ENCODE measurements at places on chromosomes 7 and 10. TPM values are rescaled to one million over a fixed set of nuclear protein-coding genes. Genes with fewer than 3 reads are reported as not detected.

SUFU gene
- total RNA-seq = 2.5 TPM

KLHDC10 gene
- total RNA-seq = 27.4 TPM

ADIRF gene
- total RNA-seq = 69.4 TPM

NOM1 gene
- total RNA-seq = 14.4 TPM

IL6 gene
- 69.4 TPM for total RNA-seq

PLCE1 gene
- total RNA-seq = 1.2 TPM

BTBD16 gene
- under 0.01 TPM for total RNA-seq

CLRN3 gene
- not detected for total RNA-seq

CALML3 gene
- not detected for total RNA-seq

STRIP2 gene
- 5.2 TPM for total RNA-seq

CYP3A4 gene
- not detected for total RNA-seq

PDLIM1 gene
- total RNA-seq = 26.3 TPM

AGFG2 gene
- 9.2 TPM for total RNA-seq

ERVW-1 gene
- not detected for total RNA-seq

OR9A2 gene
- not detected for total RNA-seq

AKR1B15 gene
- total RNA-seq = not detected

FMC1 gene
- 12.1 TPM for total RNA-seq

SLC39A12 gene
- not detected for total RNA-seq

UPK3B gene
- total RNA-seq = not detected

HPSE2 gene
- total RNA-seq = not detected

OPN1SW gene
- total RNA-seq = not detected

GNGT1 gene
- not detected for total RNA-seq

UCMA gene
- not detected for total RNA-seq

SPDYE1 gene
- total RNA-seq = not detected

ATP6V0A4 gene
- total RNA-seq = 0.28 TPM

FAM25G gene
- total RNA-seq = not detected

ZNF467 gene
- total RNA-seq = 0.77 TPM
